Heart right ventricle (tissue), 16 donors: ENCODE measurements at places on chromosomes 6 and 20. TPM values are rescaled to one million over a fixed set of nuclear protein-coding genes. Genes with fewer than 3 reads are reported as not detected.

DNA sequence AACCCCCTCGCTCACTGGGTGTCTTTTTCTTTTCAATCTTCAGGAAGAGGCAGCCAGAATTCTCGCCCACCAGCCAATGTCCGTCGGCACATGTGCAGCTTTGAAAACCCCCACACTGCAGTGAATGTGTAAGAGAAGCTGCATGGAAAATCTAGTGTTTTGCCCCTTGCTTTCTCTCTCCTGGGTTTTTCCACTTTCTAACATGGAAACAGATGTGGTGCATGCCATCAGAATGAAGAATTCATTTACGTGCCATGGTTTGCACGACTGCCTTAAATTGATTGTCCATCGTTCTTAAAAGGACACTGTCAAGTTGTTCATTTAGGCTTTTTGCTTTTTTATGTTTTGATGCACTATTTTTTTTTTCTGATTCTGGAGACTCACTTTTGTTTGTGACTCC is 117.1 kb upstream of the RAB32 start:
- H3K27ac ChIP-seq = no peak overlapping the region
- no peak for DNase-seq
- no peaks in the 10 kb centered on the region for H3K36me3 ChIP-seq
- no peak overlapping the region for H3K4me3 ChIP-seq
- no peaks in the 10 kb centered on the region for H3K27me3 ChIP-seq

DNA sequence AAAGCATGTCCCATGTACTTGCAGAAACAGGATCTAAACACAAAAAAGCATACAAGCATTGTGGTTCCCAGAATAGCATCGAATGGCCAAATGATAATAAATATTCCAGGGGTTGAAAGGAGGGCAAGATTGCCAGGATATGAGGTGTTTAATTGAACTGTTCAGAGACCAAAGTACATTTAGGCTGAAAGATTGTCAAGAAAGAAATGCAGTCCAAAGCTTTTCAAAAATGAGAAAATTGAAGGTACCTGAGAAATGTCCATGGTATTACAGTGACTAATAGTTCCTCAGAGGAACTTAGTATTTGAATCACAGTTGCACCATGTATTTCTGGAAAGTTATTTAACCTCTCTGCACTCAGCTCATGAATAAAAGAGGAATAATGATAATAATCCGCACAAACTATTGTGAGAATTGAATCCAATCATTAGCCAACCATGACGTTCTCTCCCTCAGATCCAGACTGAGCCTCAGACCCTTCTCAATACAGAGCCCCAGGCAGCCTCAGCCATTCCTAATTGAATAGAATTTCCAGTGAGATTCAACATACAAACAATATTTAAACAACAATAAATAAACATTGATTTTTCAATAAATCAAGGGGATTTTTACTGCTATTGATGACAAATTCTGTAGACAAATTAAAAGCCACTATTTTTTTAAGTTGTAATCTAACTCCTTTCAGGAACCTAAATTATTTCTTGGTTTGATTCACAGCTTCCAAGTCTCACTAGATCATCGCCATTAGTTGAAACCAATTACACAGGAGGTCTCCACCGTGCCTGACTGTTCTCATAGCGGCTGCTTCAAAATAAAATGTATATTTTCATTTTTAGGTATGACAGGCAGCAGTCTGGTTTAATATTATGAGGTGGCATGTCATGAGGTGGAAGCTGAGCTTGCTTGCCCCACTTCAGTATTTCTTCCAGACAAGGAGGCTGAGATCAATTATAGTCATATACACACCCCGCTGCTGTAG is 144.3 kb upstream of the TENT5A start:
- no peak overlapping the region for H3K4me3 ChIP-seq
- H3K27ac ChIP-seq = no peak overlapping the region
- H3K36me3 ChIP-seq = no peaks in the 10 kb centered on the region

GRCh38 chr6:72182337-72183246 is 296.2 kb downstream of the RIMS1 start:
- H3K36me3 ChIP-seq = no peaks in the 10 kb centered on the region
- H3K4me1 ChIP-seq = no peaks in the 10 kb centered on the region
- peak overlapping the region; percentile 45 for H3K4me3 ChIP-seq
- H3K27me3 ChIP-seq = peaks cover 37% of the 10 kb centered on the region

DNA sequence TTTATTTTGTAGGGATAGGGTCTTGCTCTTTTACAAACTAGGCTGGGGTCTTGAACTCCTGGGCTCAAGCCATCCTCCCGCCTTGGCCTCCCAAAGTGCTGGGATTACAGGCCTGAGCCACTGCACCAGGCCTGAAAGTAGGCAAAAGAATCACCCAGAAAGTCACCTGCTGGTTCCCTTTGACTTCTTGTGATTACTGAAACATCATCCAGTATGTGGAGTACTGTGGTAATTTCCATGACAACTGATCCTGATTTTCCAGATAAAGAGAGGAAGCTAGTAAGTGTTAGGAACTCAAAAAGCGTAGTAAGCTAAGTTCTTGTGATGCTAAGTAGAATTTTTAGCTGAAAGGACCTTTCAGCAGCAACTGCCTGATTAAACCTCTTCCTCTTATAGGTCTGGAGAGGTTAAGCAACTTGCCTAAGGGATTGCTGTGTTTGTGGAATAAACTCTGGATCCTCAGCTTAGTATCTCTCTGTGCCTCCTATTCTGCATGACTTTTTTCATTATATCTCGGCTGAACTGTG is 16.8 kb downstream of the RALY start:
- H3K4me1 ChIP-seq = peaks cover 40% of the 10 kb centered on the region
- no peak for DNase-seq
- no peak overlapping the region for H3K27ac ChIP-seq
- H3K36me3 ChIP-seq = peaks cover 7% of the 10 kb centered on the region
- H3K27me3 ChIP-seq = no peaks in the 10 kb centered on the region

DNA sequence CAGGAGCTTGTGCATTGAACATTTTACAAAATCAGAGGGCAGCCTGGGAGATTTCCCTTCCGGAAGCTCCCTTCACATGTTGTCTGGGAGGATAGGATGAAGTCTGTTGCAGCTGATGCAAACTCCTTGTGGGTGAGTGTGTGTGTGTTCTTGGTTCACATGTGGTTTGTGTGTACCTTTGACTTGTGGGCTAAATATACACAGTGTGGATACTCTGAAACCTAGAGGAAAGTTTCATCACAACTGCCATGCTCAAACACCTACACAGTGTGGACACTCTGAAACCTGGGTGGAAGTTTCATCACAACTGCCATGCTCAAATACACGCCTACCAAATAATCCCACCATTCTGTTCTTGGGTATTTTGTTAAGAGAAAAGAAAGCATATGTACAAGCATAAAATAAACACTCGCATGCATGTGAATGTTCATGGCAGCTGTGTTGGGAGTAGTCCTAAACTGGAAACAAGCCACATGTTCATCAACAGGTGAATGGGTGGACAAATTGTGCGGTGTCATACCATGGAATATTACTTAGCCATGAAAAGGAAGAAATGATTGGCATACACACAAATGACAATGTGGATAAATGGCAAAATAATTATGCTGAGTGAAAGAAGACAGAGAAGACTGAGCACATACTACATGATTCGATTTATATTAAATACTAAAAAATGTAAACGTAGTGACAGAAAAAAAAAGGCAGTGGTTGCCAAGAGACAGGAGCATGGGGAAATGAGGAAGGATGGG is 1.8 kb downstream of the SCP2D1 start:
- H3K4me3 ChIP-seq = no peak overlapping the region
- no peaks in the 10 kb centered on the region for H3K27me3 ChIP-seq
- H3K27ac ChIP-seq = no peak overlapping the region

- H3K4me1 ChIP-seq = peaks cover 12% of the 10 kb centered on the region
- H3K27me3 ChIP-seq = no peaks in the 10 kb centered on the region
- DNase-seq = no peak
- H3K4me3 ChIP-seq = no peak overlapping the region
- no peak overlapping the region for H3K27ac ChIP-seq
Observed at GRCh38 chr6:14620522-14620921, 502.9 kb downstream of the CD83 start.

- H3K4me1 ChIP-seq = no peaks in the 10 kb centered on the region
- H3K4me3 ChIP-seq = no peak overlapping the region
- H3K27me3 ChIP-seq = no peaks in the 10 kb centered on the region
- H3K27ac ChIP-seq = no peak overlapping the region
- no peak for DNase-seq
- no peaks in the 10 kb centered on the region for H3K36me3 ChIP-seq
Observed at GRCh38 chr6:156057869-156058268, 602.2 kb upstream of the NOX3 start.

DNA sequence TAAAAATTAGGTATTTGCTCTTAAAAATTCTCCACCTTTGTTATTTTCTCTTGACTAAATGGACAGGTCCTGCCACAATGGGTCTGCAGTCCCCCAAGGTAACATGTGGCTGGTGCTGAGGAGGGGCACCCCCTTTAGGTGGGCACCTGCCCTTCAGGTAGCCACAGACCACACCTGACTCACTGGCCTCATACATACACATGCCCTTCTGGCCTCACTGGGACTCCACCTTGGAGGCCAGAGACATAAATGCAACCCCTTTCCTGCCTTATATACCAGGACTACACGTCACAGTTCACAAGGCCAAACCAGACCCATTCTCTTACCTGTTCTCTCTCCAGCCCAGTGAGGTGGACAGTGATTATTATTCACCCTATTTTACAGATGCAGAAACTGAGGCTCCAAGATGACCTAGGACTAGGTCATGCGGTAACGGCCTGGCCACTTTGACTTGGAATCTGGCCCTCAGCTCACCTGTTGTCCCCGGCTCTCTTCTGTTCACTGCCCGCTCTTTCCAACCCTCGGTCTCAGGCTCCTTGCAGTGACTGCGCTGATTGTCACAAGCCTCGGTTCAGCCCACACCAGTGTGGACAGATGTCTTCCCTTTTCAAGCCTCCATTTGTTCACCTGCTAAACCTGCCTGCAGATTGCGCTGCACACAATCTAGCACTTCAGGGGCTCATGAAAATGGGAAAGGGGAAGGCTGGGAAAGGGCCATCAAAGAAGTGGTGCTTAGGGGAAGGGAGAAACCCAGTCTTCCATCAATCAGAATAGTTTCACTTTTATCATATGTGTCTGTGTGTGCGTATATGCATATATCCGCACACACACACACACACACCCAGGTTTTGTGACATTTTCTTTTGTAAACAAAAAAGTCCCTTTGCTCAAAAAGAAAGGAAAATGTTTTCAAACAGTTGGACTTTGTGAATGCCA is 121.7 kb downstream of the BCAS1 start:
- H3K36me3 ChIP-seq = no peaks in the 10 kb centered on the region
- no peak for DNase-seq
- H3K27me3 ChIP-seq = no peaks in the 10 kb centered on the region
- no peak overlapping the region for H3K4me3 ChIP-seq

DNA sequence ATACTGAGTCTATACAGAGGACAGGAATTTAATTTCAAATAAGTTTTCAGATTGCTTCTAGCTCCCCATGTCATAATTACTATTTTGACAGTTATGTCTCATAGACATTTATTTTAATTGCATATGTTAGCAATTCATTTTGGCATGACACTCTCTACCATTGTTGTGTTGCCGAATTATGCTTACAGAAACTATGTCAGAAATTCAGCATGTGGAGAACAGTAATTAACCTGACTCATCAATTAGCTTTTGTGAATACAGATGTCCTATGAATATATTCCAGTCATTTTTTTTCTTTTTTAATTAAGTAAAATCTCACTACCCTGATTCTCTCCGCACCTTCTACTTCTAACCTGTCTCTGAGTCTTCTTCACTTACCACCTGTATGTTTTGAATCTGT is 105.1 kb downstream of the NKAIN2 start:
- no peak for DNase-seq
- no peaks in the 10 kb centered on the region for H3K36me3 ChIP-seq
- no peak overlapping the region for H3K4me3 ChIP-seq
- H3K4me1 ChIP-seq = no peaks in the 10 kb centered on the region

- H3K36me3 ChIP-seq = no peaks in the 10 kb centered on the region
- DNase-seq = no peak
- H3K4me1 ChIP-seq = no peaks in the 10 kb centered on the region
Observed at GRCh38 chr6:136307351-136307750, 17.7 kb upstream of the BCLAF1 start.

DNA sequence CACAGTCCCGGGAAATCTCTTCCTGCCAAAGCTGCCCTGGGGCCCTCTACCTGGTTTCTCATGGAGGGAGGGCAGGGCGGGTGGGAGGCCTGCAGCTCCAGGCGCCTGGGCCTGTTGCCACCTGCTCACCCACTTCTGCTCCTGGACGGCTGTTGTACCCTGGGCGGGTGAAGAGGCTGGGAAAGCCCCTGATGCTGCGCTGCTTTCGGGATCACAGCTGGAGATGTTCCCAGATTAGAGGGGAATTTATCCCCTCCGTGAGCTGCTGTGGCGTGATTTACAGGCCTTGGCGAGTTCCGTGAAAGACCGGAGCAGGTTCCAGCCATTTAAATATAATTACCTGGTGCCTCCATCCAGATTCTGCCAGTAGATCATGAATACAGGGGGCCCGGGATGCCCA is 12.3 kb upstream of the VSTM2L start:
- H3K27ac ChIP-seq = no peak overlapping the region
- peaks cover 18% of the 10 kb centered on the region for H3K4me1 ChIP-seq
- no peak overlapping the region for H3K4me3 ChIP-seq
- peaks cover 18% of the 10 kb centered on the region for H3K27me3 ChIP-seq
- DNase-seq = no peak
- H3K36me3 ChIP-seq = no peaks in the 10 kb centered on the region

Gene TMEM200A
- total RNA-seq = 0.21 TPM

Gene IL17A
- total RNA-seq = not detected

Gene FOXF2
- not detected for total RNA-seq

Gene C4B
- total RNA-seq = 357 TPM

- no peaks in the 10 kb centered on the region for H3K27me3 ChIP-seq
- H3K4me3 ChIP-seq = no peak overlapping the region
- no peak overlapping the region for H3K27ac ChIP-seq
Observed at GRCh38 chr20:37194621-37195417, 15.5 kb upstream of the MROH8 start.

GRCh38 chr6:143840595-143841265 is 2.4 kb upstream of the LTV1 start:
- H3K27me3 ChIP-seq = no peaks in the 10 kb centered on the region
- H3K27ac ChIP-seq = no peak overlapping the region
- no peak for DNase-seq

Gene GGT7
- 13.9 TPM for total RNA-seq

GRCh38 chr6:108588586-108588985 is 27.9 kb downstream of the FOXO3 start:
- no peak overlapping the region for H3K4me3 ChIP-seq
- no peak for DNase-seq
- peak overlapping the region; percentile 85 for H3K27ac ChIP-seq
- no peaks in the 10 kb centered on the region for H3K27me3 ChIP-seq

Gene BANF2
- total RNA-seq = not detected

GRCh38 chr6:7727086-7727945 is 1.4 kb downstream of the BMP6 start:
- H3K4me1 ChIP-seq = peaks cover 31% of the 10 kb centered on the region
- no peak overlapping the region for H3K27ac ChIP-seq

Gene ECT2L
- total RNA-seq = 1.2 TPM

GRCh38 chr6:12196326-12196936 is 93.7 kb upstream of the EDN1 start:
- H3K27me3 ChIP-seq = no peaks in the 10 kb centered on the region
- H3K4me1 ChIP-seq = no peaks in the 10 kb centered on the region
- H3K4me3 ChIP-seq = no peak overlapping the region
- no peak overlapping the region for H3K27ac ChIP-seq
- DNase-seq = no peak

GRCh38 chr6:7016226-7016625 is 91.5 kb upstream of the RREB1 start:
- H3K27me3 ChIP-seq = no peaks in the 10 kb centered on the region
- no peaks in the 10 kb centered on the region for H3K4me1 ChIP-seq
- no peak overlapping the region for H3K4me3 ChIP-seq
- H3K36me3 ChIP-seq = no peaks in the 10 kb centered on the region

Gene SIRPB2
- total RNA-seq = 0.83 TPM

Gene KHDC1
- total RNA-seq = 1.1 TPM
